ENCODE measurements at places on chromosomes 13 and 19.

- peak; percentile 99 for DNase-seq
Observed at GRCh38 chr19:58439576-58440554, at the start of gene ZNF132. ZNF132 (minus strand) TSS chr19:58440153; CDS start chr19:58439821, 332 bp downstream.

DNA sequence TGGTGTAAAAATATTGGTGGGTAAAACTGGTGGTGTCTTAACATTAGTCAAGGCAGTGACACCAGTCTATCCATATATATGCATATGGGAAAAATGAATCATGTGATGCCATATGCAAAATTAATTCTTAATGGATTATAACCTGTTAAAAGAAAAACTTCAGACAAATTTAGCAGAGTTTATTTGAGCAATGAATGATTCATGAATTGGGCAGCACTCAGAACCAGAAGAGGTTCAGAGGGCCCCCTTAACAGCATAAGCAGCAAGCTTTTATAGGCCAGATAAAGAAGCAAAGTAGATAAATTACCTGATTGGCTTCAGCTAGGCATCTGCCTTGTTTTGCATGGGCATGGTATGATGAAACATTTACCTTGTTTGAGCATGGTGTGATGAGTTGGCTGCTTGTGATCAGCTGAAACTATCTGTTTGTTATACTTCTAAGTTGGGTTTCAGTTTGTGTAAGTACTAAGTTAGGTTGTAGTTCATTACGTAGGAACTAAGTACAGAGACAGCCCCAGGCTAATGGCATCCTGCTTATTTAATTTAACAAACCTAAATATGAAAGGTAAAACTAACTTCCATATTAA lies 66.6 kb downstream of the DNAJC15 start:
- no peak for DNase-seq

DNA sequence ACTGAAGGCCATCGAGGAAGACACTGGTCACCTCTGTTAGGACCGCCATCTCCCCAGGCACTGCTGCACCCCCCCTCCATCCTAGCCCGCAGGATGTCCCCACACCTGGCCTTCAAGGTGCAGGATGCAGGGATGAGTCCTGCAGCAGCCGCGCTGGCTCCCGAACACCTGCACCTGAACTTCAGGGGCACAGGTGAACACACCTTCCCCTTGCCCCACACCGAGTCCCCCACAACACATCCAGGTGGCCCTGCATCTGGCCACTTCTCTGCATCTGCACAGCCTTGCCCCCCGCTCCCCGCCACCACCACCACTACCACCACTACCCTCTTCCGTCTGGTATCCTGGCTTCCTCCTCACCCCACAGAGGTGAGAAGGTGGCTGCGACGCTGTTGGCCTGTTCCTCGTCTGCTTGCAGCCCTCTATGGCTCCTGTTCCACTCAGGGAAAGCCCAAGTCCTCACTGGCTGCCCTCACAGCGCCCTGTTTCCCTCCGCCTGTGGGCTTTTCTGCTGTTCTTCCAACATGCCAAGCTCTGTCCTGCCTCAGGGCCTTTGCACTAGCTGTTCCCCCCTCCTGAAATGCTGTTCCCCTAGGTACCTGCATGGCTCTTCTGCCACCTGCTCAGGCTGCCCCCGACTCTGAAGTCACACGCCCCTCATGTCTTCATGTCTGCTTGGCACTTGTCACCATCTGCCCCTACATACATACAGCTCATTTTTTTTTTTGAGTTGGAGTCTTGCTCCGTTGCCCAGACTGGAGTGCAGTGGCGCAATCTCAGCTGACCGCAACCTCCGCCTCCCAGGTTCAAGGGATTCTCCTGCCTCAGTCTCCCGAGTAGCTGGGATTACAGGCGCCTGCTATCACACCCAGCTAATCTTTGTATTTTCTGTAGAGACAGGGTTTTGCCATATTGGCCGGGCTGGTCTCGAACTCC lies 1.4 kb upstream of the CERS1 start:
- no peak for DNase-seq

DNA sequence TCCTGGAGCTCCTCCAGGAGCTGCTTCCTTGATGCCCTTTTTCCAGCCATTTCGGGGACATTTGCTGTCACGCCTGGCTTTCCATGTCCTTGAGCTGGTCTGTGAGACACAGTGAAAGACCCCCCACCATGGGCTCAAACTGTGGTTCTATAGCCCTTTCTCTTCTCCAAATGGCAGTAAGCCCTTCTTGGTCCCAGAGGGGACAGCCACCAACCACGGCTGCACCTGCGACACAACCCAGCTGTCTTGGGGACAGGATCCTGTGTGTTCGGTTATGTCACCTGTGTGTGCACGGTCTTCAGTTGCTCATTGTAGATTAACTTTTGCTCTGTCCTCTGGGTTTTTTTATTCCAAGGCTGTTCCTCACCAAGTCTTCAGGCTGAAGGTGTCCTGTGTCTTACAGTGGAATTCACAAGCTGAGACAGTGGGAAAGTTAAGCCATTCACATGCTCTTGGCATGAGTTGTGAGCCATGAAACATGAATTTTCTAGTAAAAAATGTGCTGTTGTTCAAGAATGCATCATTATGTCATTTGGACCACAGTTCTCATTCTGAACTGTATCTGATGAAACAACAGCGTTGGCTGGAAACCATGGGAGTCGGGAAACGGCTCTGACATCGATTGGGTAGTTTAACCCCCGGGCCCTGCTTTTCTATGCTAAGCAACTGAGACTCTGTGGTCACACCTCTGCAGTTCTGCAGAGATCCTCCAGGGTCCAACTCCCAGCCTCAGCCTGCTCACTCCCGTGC lies 129.5 kb upstream of the MCF2L start:
- DNase-seq: no peak

- DNase-seq: no peak
Observed at GRCh38 chr13:52118095-52118494, 10.8 kb downstream of the NEK5 start.

DNA sequence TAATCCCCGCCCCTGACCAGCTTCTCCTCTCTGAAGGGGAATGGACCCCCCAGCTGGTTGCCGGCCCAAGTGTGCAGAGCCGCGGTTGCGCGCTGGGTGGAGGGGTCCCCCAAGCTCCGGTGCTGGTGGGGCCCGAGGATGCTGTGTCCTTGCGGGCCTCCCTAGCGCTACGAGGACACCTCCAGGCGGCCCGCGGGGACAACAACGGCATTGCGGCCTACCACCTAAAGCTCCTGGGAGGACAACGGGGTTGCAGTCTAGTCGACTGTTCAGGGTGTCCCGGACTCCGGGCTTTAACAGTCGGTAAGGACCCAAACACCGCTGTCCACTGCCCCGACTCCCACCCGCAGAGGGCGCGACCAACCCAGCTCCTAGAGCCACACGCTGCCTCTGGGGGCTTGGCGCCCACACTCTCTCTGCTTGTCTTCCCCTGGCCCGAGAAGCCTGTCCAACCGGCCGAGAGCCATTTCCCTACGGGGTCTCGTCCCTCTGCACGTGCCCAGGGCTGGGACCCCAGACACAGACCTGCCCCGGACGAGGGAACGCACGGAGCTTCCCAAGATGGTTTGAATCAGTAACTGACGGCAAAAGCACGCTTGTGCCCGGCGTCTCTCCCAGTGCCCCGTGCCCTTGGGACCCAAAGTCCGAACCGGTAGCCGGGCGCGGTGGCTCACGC lies 927 bp upstream of the SDHAF1 start:
- no peak for DNase-seq

DNA sequence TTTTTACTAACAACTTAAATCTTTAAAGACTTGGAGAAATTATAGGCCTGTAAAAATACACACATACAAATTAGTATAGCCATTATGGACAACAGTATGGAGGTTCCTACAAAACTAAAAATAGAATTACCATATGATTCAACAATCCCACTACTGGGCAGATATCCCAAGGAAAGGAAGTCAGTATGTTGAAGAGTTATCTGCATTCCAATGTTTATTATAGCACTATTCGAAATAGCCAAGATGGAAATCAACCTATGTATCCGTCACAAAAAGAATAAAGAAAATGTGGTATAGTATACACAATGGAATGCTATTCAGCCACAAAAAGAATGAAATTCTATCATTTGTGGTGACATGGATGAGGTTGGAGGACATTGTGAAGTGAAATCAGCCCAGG lies 37.2 kb downstream of the SLITRK1 start:
- DNase-seq: no peak

- DNase-seq: no peak
Observed at GRCh38 chr13:27442071-27442647, 8.2 kb downstream of the MTIF3 start.

- DNase-seq: no peak
Observed at GRCh38 chr13:99415014-99415650, 86.1 kb upstream of the TM9SF2 start.

GRCh38 chr13:45541806-45542205 lies 73.7 kb downstream of the ERICH6B start:
- no peak for DNase-seq

DNA sequence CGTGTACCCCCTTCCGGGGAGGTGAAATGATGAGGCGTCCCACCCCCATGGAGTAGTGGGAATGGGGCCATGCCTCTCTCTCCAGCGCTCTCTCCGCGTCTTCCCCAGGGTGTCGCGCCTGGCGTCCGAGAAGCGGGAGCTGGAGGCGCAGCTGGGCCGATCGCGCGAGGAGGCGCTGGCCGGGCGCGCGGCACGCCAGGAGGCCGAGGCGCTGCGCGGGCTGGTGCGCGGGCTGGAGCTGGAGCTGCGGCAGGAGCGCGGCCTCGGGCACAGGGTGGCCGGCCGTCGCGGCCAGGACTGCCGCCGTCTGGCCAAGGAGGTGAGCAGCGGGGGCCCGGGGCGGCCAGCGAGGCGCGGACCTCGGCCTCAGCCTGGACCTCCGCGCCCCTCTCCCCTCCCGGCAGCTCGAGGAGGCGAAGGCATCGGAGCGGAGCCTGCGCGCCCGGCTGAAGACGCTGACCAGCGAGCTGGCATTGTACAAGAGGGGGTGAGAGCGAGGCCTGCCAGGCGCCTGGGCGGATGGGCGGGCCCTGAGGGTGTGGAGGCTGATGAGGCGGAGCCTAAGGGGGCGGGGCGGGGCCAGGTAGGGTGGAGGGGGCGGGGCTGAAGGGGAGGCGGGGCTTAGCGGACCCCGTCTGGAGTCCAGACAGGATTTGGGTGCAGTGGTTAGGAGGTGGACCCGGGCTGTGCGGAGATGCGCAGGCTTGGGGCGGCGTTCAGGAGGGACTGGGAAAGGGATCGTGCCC lies 7.7 kb downstream of the PGLYRP1 start:
- no peak for DNase-seq

DNA sequence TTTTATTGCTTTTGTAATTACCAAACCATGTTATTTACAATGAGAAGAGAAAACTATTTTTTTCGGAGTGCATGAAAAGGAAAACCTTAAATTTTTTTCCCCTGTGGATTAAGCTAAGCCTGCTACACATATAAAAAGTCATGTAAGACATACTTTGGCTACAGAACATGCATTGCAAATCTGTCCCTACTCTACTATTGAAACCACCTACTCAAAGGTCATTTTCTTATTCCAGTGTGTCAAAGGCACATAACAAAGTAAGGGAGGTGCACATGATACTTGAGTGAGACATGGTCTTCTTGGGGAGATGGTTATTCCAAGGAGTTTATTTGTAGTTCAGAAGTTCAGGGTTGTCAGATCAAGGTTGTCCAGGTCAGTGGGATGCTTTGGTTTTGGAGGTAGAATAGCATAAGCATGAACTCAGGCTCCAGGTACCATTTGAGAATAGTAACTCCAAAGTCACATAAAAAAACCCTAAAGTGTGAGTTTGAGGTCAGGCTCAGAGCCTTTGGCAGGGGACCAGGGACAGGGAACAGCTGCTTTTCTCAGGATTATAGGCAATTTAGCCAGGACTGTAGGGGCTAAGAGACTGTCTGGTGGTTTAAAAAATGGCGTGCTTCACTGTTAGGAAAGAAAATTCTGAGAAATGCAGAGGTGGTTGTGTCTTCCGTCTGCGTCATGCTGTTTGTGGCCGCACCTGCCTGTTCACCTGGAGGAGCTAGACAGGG lies 15.4 kb downstream of the FARP1 start:
- DNase-seq: no peak

DNA sequence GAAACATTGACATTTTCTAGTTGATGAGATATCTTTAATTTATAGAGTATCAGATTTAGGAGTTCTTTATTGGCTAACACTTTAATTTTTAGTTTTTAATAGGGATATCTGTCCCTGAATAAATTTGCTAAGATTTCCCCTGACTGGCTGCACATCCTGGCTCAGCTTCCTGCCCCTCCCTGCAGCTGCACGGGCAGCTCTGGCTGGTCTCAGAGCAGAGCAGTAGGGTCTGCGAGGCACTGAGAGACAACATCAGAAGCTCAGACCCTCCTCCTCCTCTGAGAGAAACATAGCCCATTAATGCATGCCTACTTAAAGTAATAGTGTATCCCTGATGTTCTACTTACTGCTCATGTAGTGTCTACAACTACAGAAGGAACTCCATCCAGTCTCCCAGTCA lies 139.2 kb downstream of the TNFSF13B start:
- no peak for DNase-seq

GRCh38 chr19:41452584-41453275 lies 9.8 kb downstream of the ERICH4 start:
- DNase-seq: no peak

- no peak for DNase-seq
Observed at GRCh38 chr19:4568886-4569285, 9.4 kb upstream of the SEMA6B start.

- no peak for DNase-seq
Observed at GRCh38 chr19:21109116-21109515, 27.1 kb downstream of the ZNF714 start.

DNA sequence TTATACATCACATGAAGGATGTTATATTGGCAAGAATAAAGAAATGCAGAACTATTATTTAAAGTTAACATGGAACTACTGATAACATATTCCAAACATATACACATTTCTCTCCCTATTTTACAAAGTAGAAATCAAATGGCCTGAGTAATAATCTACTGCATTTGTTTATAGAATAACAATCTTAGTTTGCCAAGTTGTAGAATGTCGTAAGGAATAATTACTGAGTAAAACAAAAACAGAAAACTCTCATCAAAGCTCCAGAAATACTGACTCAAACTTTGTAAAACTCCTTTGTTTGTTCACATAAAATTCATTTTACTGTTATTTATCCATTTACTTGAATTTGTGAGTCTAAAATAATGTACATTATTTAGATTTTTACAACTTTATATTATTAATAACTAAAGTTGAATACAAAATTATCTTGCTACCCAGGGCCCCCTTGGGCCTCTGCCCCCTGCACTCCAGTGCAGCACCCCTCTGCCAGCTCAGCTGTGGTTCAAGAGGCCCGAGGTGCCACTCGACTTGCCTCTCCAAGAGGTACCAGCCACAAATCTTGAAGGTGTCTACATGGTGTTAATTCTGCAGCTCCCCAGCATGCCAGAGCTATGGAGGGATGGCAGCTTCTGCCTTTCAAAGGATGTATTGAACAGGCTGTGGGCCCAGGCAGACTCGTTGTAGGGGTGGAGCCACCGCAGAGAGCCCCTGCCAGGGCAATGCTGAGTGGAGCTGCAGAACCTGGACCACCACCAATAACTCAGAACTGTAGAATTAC lies 2819.7 kb downstream of the PCDH9 start:
- DNase-seq: no peak

- peak; percentile 87 for DNase-seq
Observed at GRCh38 chr13:95644601-95645052, at the start of gene DZIP1. DZIP1 (minus strand) TSS chr13:95644706; CDS start chr13:95642029, 2,677 bp downstream.

DNA sequence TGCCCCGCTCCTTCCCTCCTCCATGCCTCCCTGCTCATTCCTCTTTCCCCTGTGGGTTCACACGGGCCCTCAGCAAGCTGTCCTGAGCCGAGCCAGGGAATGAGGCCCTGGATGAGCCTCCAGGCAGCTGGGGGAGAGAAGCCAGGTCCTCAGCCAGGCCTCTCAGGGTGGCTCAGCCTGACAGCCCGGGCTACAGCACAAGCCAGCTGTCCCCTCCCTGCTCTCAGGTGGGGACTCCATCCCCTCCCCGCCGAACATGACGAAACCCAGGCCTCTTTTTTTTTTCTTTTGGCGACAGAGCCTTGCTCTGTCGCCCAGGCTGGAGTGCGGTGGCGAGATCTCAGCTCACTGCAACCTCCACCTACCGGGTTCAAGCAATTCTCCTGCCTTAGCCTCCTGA lies 40.0 kb upstream of the MATK start:
- no peak for DNase-seq

All from coronary artery (tissue), 2 donors.